ENCODE measurements at places on chromosomes 6 and 20.

DNA sequence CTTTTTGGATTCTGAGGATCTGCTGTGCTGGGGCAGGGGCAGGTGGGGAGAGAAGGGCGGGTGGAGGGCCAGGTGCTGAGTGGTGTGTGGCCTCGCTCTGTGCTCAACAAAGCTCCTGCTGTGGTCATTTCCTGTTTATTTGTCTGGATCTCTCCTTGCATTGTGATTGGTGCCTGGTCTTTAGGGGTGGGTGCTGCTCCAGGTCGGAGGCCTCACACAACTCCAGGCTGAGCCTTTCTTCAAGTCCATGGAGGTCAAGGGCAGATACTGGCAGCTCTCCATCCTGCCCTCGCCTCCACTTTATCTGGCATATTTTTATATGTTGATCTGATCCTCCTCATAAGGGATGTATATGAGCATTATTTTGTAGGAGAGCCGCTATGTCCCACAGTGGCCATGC lies 36.2 kb downstream of the HLA-F start:
- no peak for DNase-seq

DNA sequence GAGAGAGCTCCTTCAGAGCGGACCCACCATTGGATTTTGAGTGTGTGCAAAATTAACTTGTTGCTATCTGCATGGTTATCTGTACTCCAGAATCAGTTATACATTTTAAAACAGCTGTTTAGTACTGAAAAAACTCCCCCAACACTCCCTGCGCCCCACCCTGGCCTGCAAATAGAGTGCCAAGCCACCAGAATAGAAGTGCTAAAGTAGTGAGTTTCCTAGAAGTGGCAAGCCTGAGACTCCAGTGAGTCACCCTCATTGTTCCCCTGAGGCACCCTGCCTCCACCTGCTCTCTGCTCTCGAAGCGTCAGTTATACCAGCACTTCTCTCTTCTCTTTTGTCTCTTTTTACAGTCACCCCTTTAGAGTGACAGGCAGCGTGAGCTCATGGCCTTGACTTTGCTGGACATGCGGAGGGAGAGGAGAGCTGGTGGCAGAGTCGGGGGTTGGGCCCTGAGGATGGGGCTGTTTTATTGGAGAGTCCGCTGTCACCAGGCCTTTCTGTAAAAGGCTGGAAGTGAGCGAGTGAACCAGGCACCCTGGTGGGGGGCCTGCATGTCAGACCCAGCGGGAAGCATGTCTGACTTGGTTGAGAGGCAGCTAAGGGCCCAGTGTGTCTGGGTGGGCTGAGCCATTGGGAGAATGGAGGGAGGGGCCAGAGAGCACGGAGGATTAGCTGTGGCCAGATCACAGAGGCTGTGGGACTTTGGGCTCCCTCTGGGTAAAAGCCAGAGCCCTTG lies 10.4 kb downstream of the IGF2R start:
- no peak for DNase-seq

GRCh38 chr6:26475823-26476729 lies 18.3 kb downstream of the BTN2A1 start:
- DNase-seq, result no peak

DNA sequence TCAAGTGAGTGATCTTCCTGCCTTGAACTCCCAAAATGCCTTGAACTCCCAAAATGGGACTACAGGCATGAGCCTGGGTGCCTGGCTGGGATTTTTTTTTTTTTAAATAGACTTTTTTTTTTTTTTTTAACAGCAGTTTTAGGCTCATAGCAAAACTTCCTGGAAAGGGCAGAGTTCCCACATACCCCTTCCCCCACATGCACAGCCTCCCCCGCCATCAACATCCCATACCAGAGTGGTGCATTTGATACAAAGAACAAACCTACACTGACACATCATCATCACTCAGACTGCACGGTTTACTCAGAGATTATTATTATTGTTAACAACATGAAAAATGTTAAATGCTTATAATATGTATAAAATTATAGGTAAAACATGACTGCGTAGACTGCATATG lies 26.0 kb downstream of the UQCC1 start:
- no peak for DNase-seq

- DNase-seq, result no peak
Measured at GRCh38 chr6:33857932-33858475, 54.2 kb upstream of the MLN start.

- DNase-seq, result no peak
Measured at GRCh38 chr20:10520528-10520927, 85.4 kb downstream of the SLX4IP start.

- no peak for DNase-seq
Measured at GRCh38 chr6:26363882-26364701, 906 bp upstream of the BTN3A2 start.

DNA sequence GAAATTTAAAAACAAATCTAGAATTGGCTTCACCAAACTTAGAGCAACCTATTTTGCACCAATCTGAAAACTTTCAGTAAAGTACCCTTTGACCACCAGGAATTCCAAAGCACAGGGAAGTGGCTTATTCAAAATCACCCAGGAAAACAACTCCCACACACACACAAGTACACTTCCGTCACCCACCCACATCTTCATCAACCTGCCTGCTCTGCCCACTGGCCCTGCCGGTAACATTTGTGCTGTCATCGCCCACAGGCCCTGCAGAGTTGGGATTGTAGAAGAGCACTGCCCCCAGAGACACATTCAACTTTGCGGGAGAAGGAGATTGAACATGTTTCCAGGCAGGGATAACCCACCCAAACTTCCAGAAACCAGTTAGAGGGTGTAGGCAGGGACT lies 19.3 kb upstream of the SCML4 start:
- no peak for DNase-seq

DNA sequence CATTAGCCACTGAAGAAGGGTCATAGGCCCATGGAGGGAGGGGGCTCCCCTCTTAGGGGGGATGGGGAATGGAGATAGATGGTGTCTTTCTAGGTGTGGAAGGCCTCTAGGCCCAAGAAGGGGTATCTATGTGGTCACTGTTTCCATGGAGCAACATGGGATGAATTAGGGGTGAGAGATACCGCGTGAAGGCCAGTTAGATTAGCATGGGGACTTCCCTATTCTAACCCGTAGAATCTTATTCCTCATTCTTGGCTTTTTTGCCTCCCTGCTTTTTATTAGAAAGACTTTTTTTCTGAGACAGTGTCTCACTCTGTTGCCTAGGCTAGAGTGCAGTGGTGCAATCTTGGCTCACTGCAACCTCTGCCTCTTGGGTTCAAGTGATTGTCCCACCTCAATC lies 3.2 kb downstream of the RAB44 start:
- DNase-seq, result no peak

DNA sequence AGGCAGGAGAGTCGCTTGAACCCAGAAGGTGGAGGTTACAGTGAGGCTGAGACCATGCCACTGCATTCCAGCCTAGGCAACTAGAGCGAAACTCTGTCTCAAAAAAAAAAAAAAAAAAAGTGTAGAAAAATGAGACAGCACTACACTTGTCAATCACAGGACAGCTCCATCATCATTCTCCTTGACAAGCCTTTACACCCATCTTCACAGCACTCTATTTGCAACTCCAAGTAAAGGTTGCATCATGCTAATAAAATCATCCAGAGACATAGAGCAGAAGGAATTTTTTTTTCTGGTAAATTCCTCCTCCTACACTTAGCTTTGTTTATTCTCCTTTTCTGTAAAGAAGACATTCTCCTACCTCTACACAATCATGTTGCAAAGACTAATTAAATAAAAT lies 791.0 kb upstream of the HS3ST5 start:
- no peak for DNase-seq

GRCh38 chr6:14406614-14407331 lies 289.2 kb downstream of the CD83 start:
- DNase-seq, result no peak

GRCh38 chr20:61112515-61112914 lies 139.5 kb upstream of the CDH4 start:
- no peak for DNase-seq

- DNase-seq, result no peak
Measured at GRCh38 chr6:36330366-36330765, 6.3 kb downstream of the BNIP5 start.

- DNase-seq, result no peak
Measured at GRCh38 chr20:6502219-6502618, 265.3 kb upstream of the BMP2 start.

- DNase-seq, result peak; percentile 4
Measured at GRCh38 chr6:130843575-130844320, 16.5 kb downstream of the SMLR1 start.

DNA sequence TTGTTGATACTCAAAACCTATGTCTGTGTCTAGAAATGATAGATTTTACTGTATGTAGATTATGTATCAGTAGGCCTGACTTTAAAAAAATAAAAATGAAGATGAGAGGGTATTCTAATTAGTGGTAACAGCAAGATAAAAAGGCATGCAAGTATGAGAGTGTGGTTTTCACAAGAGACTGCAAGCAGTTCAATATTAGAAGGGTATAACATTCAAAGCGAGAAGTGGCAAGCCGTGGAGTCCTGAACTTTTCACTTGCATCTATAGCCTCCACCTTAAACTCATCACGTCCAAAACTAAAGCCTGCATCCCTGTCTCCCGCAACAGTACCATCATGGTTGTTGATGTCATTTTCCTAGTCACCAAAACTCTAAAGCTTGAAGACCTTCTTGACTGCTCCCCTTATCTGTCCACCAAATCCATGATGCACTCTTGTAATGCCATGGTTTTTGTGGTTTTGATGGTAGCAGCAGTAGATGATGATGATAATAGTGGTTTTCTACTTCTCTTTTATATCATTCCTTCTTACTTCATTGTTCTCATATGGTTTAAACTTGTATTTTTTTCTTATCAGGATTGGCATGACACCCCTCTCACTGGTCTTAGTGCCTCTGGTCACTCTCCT lies 9.2 kb upstream of the CGA start:
- DNase-seq, result no peak

DNA sequence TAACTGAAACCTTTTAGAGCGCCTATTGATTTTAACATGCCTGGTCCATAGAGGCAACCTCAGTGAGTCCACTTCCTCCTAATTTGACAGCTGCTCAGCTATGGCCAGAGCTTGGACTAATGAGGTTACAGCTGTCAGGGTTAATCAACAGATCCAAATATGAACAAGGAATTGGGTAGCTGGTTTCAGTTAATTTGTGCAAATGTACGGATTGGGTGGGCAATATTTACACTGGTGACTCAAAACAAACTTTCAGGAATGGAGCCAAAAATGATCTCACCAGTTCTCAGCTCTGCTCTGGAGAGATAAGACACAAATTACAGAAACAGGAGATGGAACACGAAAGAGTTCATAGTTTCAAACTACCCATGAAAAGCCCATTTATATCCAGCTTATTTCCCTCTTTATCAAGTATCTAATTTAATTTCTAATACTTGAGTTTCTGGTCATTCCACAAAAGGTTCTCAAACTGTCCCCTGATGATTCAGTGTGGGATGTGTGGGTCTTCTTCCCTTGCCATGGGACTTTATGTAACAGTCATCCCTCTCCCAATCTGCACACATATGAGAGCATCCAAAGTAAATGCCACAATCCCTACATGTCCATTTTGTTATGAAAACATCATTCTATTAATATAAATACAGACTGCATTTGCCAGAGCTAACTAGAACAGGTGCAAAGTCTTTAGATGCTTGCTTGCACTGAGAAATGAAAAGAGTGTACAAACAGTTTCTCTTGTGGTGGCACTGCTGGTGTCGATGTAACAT lies 149.9 kb downstream of the RPS12 start:
- no peak for DNase-seq

GRCh38 chr6:4941782-4942672 lies 61.8 kb downstream of the RPP40 start:
- peak; percentile 4 for DNase-seq

DNA sequence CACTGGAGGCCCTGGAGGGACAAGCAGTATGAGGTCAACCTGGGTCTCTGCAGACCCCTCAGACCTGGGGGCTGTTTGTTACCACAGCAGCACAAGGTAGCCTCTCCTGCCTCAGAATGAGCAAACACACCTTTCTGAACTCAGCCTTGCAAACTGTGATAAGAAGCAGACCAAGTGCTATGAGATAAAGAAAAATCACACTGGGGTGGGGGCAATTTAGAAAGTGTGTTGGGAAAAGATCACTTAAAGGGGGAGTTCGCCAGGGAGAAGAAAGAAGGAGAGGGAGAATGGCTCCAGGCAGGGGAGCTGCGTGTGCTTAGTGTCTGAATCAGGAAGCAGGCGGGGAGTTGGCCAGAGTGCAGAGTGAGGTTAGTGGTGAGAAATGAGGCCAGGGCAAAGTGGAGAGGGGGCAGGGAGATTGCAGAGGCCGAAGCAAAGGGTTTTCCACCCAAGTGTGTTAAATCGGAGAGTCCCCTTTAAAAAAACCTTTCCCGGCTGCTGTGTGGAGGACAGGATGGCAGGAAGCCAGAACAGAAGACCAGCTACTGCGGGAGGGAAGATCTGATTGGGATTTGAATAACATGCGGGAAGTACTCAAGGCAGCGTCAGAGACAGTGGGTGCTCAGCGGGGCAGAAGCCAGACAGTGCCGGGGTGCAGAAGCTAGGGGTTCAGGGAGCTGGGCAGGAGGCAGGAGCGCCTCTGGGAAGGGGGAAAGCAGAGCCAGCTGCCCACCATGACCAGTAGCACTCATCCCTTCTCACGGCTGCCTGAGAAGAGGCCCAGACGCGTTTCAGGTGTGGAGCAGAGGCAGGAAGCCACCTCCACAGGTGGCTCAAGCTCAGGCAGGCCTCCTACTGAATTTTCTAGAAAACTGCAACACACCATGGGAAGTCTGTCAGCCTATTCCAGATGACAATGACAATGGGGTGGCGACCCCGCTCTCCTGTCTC lies 9.0 kb downstream of the ADA start:
- no peak for DNase-seq

DNA sequence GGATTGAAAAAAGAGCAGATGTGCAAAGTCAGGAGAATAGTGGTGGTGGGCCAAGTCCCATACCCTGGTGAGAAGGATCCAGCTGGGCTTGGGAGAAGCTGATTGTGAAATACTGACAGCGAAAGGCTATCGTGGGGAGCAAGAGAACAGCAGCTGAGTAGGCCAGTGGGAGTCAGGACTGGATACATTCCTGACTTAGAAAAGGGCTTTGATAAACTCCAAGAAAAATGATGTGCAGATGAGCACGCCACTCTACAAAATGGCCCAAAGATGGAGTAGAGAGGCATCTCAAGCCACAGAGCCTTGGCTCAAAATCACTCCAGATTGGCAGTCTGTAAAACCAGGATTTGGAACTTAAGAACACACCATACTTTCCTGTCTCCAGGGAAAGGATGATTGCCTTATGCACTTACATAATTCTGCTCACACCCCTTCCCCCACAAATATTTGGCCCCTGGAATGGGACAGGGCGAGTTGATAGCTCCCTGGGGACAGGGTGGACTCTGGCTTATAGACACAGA lies 578.7 kb downstream of the MAFB start:
- no peak for DNase-seq
